ENCODE measurements at places on chromosomes 6 and 20.

GRCh38 chr6:101803136-101803535 lies 409.6 kb downstream of the GRIK2 start:
- DNase-seq: no peak

GRCh38 chr20:54429364-54429763 lies 46.0 kb upstream of the DOK5 start:
- no peak for DNase-seq

- DNase-seq: no peak
Observed at GRCh38 chr6:125198398-125198937, 44.9 kb downstream of the TPD52L1 start.

DNA sequence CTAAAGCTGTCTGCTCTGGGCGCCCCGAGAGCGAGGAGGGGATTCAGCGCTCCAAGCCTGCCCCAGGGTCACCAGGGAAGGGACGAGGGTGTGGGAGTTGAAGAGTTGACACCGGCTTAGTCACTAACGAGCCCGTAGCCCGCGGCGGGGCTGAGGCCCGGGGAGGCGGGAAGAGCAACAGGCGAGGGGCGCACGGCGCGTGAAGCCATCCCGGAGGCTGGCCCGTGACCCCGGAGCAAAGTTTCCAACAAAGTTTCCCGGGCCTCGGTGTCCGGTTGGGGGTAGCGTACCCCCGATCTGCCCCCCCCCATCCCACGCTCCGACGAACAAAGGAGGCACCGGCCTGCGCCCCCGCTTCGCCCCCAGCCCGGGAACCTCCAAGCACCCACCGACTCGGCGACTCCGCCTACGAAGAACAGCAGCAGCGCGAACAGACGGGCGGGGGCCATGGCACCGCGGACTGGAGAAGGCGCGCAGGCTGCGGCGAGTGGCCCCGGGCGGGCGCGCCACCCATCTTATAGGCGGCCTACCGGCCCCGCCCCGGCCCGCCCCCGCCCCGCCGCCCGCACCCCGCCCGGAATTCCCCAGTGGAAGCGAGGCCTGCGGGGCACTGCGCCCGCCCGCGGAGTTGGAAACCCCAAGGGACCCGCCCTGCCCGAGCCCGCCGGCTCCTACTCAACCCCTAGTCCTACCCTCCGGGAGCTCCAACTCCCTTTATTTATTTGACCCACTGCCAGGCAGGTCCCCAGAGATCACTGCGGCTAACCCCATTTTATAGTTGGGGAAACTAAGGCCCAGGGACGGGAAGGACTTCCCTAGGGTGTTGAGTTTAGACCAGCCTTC lies at the start of gene SDC4:
Gene SDC4, minus strand, starts transcription at position 489 of the 843 bp plus-strand sequence. Its CDS starts 40 bp downstream, at position 449.
- DNase-seq: peak; percentile 61

- no peak for DNase-seq
Observed at GRCh38 chr6:168180548-168181011, 101.6 kb upstream of the FRMD1 start.

GRCh38 chr6:35359744-35360348 lies 17.5 kb downstream of the PPARD start:
- DNase-seq: no peak

- no peak for DNase-seq
Observed at GRCh38 chr20:43507150-43508080, at the start of gene L3MBTL1. Gene L3MBTL1 (plus strand): TSS chr20:43507697. CDS start chr20:43513504, 5,807 bp downstream.

DNA sequence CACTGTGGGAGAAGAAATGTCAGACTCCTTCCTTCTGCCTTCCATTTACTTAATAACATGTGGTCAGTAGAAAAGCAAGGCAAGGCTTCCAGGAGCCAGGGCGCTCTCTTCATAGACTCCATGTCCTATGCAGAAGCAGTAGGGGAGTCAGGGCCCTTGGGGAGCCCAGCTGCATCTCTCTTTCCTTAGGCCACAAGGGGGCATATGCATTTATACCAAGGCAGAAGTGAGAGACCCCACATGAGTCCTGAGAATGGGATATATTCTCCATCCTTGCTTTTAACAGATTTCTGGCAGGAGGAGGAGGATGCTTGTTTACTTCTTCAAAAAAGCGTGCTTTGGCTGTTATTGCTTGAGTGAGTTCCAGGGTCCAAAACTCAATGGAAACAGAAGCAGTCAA lies 198.5 kb downstream of the HIVEP2 start:
- no peak for DNase-seq

DNA sequence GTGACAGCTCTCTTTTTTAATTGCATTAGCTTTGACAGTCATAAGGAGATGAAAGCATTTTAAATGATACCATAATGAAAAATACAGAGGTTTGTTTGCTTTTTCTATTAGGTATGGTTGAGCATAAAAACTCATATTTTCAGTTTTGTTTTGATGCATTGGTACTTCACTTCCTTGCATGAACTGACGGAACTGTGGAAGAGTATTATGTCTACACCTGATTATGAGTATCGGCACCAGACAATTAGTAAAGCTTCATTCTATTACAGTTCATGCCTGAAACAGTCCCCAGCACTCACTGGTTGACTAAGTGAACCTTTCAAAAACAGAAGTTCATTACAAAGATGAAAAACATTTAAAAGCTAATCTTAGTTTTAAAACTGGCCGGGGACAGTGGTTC lies 593.0 kb downstream of the GRIK2 start:
- DNase-seq: no peak

- DNase-seq: no peak
Observed at GRCh38 chr6:2969549-2969948, 1.8 kb downstream of the SERPINB6 start.

DNA sequence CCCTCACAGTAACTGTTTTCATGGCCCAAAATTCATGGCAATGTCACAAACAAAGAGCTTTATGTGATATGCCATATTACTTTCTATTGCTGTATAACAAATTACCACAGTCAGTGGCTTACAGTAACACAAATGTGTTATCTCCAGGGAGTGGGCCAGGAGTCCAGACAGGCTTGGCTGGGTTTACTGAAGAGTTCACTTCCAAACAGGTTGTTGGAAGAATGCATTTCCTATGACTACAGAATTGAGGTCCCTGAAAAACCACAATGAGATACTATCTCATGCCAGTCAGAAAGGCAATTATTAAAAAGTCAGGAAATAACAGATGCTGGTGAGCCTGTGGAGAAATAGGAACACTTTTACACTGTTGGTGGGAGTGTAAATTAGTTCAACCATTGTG lies 431.9 kb downstream of the PKHD1 start:
- no peak for DNase-seq

GRCh38 chr6:25608558-25609174 lies 43.3 kb upstream of the SCGN start:
- DNase-seq: no peak

- DNase-seq: no peak
Observed at GRCh38 chr6:12748815-12749521, 32.4 kb downstream of the PHACTR1 start.

- DNase-seq: no peak
Observed at GRCh38 chr6:17268114-17268513, 13.0 kb upstream of the RBM24 start.

DNA sequence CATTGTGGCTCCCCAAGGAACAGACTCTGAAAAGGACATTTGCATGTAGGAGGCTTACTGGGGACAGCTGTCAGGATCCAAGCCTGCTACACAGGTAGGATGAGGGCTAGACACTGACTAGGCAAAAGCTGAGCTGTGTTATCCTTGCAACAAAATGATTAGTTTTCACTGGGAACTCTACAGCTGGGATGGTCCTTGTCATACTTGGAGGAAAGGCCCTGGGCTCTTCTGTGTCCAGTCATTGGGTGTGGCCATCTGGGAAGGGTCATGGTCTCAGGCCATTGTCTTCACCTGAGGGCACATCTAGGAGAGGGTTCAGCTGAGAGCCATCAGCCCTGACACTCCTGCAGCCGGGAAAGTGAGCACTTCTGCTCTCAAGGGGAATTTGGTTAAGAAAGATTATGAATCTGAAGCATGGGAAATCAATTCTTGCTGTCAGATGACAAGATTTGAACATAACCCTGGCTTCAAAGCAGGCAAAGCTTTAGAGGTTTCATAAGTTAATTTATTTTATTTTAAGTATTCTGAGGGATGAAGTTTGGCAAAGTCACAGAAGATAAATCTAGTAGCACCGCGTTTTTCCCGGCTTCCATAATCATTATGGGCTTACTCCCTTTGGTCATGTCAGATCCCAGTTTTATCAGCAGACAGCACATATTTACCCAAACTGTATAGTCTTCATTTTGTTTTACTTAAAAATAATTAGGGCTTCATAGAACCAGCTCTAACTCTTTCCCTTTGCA lies 78.4 kb upstream of the SLC22A23 start:
- DNase-seq: no peak

- DNase-seq: no peak
Observed at GRCh38 chr6:41336824-41337223, 1.4 kb downstream of the NCR2 start.

DNA sequence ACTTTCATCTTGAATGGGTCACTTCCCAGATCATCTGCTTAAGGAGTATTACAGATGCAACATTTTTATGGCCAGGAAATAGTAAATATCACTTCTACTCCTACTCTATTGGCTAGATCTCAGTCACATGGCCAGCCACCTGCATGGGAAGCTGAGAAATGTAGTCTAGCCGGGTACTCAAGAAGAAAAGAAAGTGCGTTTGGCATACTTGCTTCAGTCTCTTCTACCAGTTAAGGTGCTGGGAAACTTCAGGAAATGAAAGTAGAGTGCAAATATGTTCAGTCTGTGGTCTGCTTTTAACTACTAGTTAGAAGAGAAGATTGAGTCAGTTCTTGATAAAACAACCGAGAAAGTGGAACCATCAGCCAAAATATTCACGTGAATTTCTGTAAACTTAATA lies 129.2 kb downstream of the PDSS2 start:
- no peak for DNase-seq

- DNase-seq: no peak
Observed at GRCh38 chr6:10194816-10195672, 219.8 kb downstream of the TFAP2A start.
